ENCODE measurements at places on chromosomes 16 and 17.

DNA sequence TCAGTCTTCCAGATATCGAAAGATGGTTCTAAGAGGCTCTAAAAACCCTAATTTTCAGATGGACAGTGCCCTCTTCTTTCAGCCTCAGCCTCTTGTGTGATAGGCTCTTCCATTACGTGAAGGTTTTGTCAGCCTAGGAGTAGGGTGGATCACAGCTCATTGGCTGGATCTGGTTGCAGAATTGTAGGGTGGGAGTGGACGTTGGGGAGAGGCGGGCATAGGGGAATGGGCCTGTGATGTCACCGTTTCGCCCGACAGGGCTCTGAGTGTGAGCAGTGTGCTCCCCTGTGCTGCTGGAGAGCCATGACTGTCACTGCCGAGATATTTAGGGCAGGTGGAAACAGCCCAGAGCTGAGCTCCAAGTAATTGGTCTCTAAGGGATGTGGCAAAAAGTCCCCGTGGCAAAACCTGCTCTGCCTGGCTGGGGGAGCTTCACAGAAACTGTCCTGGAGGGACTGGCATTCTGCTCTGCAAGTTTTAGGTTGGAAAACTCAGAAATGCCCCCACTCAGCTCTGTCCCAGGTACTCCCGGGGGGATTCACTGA lies 6.2 kb upstream of the WFIKKN1 start:
- DNase-seq, result no peak

- no peak for DNase-seq
Observed at GRCh38 chr17:40362696-40363110, 1.8 kb downstream of the GJD3 start.

DNA sequence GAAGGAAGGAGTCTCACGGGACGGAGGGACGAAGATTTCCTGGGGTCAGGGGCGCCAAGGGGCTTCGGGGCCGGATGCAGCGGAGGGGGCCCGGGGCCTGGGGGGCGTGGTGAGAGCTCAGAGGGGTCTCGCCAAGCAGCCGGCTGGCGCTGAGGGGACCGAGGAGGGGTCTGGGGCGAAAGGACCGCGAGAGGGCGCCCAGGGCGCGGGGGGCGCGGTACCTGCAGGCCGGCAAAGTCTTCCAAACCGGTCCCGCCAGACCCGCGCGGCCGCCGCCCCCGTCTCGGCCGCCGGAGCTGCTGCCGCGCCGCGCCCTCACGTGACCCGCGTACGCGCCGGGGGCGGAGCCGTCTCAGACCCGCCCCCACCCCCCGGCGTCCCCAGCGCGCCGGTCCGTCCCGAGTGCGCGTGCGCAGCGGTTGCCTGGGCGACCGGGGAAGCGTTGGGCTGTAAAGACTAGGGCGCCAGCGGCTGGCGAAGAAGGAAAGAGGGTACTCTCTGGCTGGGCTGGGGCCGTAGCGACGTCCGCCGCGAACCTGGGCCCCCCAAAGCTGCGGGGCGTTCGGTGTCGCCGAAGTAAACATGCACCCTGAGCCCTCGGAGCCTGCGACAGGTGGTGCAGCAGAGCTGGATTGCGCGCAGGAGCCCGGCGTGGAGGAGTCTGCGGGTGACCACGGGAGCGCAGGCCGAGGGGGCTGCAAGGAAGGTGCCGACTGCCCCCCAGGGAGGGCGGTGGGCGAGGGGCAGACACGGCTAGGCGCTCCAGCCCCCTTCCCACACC lies at the start of the genes DNAAF1 and HSDL1:
TSS of gene DNAAF1 (plus strand) at position 450 of the 781 bp plus-strand sequence. CDS start at position 583, 133 bp downstream.
TSS of gene HSDL1 (minus strand) at position 319 of the 781 bp plus-strand sequence. CDS start 13,856 bp downstream, outside the sequence.
- peak; percentile 57 for DNase-seq

GRCh38 chr16:75196836-75197235 lies 10.1 kb downstream of the CTRB2 start:
- no peak for DNase-seq

DNA sequence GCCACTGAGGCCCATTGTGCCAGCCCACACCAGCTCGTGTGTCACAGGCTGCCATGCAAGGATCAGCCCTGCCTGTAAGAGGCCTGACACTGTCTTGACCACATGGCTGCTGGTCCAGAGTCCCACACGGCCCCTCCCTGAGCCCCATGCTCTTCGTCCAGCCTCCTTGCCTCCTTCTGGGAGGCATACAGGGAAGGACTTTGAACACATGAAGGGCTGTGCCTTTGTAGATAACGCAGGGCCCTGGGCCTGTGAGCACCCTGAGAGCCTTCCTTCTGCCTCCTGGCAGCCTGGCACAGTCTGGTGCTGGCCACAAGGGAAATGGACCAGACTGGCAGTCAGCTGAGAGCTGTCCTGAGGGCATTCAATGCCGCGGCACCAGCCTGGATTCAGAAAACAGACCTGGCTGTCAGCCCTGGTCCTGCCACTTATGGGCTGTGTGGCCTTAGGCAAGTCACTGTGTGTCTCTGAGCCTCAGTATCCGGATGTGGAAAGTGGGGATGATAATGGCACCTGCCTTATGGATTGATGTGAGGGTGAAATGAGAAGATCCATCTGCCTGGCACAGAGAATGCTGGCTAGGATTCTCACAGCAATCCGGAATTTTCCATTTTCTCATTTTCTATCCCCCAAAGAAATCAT lies 19.2 kb upstream of the SPNS2 start:
- no peak for DNase-seq

DNA sequence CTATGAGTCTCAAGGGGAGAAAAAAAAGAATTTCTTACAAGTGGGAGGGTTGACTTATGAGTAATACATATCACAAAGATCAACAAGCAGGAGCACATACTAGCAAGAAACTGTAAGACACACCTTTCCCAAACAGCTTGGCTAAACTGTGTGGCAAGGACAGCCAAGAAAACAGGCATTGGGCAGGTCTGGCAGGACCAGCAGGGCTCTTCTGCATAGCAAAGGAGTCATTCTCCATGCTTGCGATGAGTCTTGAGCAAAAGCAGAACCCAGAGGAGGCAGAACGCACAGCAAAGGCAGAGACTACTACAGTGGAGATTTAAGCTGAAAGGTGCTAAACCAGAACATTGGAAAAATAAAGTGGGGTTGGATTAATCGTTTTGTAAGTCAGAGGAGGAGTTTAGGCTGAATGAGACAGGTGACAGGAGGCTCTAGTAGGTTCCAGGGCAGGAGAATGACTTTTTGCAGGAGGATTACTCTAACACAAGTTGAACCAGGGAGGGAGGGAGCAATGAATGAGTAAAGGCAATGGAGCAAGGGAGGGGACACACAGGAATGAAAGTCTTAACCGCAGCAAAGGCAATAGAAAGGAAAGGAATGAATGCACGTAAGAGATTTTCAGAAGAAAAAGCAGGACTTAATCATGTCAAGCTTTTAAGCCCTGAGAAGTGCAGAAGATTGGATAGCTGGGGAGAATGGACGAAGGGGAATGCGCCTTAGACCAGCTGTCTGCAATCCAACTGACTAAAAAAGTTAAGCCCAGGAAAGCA lies 2.7 kb downstream of the N4BP1 start:
- DNase-seq, result no peak

DNA sequence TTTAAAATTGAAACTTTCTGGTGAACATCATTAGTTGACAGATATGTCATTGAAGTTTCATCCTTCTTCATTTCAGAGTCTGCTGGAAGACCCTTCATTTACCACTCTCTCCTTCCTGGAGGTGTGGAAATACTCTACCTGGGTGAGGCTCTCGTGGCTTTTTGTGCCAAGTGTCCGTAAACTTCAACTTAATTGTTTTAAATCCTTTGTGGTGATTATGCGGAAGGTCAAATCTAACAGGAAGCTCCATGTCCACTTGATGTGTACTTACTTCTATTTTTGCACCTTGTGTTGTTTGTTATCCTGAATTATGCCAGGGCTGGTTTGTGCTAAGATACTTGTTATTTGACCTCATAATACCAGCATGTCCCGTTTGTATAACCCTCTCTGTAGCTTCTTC lies 129.2 kb downstream of the WWOX start:
- DNase-seq, result no peak

GRCh38 chr17:38730526-38731379 lies 612 bp downstream of the CISD3 start:
- no peak for DNase-seq

- no peak for DNase-seq
Observed at GRCh38 chr16:27463741-27464591, 62.0 kb downstream of the IL21R start.

- no peak for DNase-seq
Observed at GRCh38 chr17:82531431-82531881, 11.9 kb downstream of the FOXK2 start.

DNA sequence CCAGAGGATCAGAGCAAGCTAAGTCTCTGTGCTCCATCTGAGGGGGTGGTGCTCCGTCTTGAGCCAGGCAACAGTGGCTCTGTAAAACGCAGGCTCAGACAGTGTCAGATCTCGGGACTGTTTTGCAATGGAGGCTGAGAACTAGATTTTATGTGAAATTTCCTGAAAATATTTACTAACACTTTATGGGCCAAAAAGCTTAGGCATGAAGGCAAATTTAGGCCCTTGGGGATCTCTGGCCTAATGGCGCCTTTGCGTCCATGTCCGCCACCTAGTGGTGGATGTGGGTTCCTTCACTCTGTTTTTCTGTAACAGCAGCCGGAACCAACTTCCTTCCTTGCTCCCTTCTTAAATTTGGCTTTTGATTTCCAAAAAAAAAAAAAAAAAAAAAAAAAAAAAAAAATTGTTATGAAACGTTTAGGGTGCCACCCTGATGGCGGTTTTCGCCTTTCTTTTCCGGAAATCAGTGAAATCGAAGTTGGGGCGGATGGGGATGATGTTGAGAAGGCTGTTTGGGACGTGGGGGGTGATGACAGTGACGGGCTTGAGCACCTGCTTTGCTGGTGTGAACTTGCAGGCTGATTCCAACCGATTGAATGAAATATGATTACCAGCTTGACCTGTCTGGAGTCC lies 14.0 kb upstream of the ELAC2 start:
- no peak for DNase-seq

DNA sequence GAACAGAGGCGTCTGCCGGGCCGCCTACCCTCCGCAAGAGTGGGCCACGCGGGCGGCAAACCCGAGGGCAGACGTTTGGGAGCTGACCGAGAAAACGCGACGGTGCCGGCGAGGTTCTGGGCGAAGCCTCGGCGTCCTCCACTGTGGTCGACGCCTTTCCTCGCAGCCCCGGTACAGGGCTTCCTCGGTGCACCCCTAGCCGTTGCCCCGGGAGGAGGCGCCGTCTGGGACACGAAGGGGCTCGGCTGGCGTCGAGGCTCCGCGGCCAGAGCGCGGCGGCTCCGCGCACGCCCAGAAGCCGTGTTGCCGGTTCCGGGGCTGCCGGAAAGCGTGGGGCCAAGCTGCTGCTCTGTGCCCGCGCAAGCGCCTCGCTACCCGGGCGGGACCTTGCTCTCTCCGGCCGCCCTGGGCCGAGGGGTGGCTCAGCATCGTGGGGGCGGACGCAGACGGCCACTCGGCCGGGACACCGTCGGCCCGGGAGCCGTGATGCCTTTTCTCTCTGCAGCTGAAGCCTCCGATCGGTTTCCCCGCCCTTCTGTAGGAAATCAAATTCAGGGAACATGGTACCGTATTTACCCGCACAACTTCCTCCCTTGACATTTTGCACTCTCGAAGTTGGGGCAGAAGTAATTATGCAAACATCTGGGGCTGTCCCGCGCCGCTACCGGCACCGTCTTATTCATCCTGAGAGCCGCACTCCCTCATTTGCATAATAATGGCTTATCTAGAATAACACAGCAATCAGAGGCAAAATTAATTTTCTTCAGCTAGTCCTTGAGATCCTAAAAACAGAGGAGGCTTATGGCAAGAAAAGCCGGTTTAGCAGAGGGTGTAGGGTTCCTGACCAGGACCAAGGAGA lies 7.3 kb upstream of the CBX8 start:
- DNase-seq, result no peak

DNA sequence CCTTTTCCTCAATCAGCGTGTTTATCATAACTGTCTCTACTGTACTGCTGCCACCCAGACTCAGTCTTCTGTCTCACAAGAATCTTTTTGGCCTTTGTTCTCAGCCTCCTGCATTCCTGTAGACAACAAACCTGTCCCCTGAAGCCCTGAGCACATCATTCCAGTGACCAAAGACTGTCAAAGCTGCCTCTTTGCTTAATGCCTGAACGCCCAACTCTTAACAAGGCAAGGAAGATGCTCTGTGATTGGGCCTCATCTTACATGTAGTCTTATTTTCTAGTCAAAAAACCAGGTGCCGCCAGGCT lies 29.3 kb upstream of the AQP8 start:
- DNase-seq, result no peak

DNA sequence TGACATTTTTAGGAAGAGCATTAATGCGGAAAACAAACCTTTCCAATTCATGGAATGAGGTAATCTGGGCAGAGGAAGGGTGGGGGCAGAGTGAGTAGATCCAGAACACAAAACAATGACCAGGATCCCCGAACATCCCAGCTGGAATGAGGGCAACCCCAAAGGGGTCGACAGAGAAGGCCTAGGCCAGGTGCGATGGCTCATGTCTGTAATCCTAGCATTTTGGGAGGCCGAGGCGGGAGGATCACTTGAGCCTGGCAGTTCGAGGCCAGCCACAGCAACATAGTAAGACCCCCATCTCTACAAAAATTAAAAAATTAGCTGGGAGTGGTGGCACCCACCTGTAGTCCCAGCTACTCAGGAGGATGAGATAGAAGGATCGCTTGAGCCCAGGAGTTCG lies 64.7 kb downstream of the ZFHX3 start:
- DNase-seq, result no peak

DNA sequence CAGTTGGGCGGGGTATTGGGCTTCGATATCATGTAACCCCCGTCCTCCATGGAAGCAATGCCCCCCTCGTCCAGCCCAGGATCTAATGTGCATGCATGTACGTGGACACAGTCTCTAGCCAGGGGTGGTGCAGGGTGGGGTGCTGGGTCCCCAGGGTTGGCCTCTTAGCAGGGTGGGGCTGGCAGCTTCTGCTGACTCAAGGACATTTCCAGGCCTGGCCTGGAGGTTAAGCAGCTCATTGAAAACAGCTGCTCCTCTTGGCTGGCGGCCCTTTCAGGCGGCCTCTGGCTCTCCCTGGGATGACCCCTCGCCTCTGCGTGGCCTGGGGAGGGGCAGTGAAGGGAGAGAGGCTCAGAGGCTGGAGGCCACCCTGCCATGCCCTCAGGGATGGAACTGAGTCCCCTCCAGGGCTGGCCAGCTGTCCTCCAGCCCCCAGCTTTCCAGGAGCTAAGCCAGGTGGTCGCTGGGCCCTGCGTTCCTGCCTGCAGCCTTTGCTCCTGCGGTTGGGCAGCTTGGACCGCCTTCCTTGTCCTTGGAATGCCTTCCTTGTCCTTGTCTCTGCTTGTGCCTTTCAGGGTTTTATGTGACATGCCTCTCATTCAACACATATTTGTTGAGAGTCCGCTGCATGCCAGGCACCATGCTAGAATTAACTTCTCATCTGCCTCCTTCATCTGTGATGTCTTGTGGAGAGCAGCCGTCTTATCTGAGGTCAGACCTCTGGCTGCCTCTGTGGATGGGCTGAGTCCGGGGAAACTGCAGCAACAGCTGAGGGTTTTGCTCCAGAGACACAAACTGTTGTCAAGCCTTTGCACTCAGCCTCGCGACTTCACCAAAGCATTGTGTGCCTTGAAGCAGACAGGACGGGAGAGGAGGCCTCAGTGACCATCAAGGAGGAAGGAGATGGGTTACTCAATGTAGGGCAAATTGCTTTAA lies 26.6 kb downstream of the MRC2 start:
- no peak for DNase-seq

- peak; percentile 6 for DNase-seq
Observed at GRCh38 chr16:24036614-24037013, 200.8 kb downstream of the PRKCB start.

- DNase-seq, result no peak
Observed at GRCh38 chr17:57714665-57715180, 30.4 kb downstream of the CCDC182 start.

GRCh38 chr17:13746404-13746803 lies 144.7 kb upstream of the HS3ST3A1 start:
- no peak for DNase-seq

GRCh38 chr16:47967374-47967773 lies 188.4 kb downstream of the ABCC12 start:
- DNase-seq, result no peak

- DNase-seq, result no peak
Observed at GRCh38 chr16:56637814-56638750, at the start of gene MT1A. TSS of gene MT1A (plus strand) at chr16:56638666. CDS start at chr16:56638739, 73 bp downstream.

Data from smooth muscle cell of the brain vasculature (primary cell).